GDM1 (cell line): ENCODE measurements at places on chromosomes 1 and 21.

DNA sequence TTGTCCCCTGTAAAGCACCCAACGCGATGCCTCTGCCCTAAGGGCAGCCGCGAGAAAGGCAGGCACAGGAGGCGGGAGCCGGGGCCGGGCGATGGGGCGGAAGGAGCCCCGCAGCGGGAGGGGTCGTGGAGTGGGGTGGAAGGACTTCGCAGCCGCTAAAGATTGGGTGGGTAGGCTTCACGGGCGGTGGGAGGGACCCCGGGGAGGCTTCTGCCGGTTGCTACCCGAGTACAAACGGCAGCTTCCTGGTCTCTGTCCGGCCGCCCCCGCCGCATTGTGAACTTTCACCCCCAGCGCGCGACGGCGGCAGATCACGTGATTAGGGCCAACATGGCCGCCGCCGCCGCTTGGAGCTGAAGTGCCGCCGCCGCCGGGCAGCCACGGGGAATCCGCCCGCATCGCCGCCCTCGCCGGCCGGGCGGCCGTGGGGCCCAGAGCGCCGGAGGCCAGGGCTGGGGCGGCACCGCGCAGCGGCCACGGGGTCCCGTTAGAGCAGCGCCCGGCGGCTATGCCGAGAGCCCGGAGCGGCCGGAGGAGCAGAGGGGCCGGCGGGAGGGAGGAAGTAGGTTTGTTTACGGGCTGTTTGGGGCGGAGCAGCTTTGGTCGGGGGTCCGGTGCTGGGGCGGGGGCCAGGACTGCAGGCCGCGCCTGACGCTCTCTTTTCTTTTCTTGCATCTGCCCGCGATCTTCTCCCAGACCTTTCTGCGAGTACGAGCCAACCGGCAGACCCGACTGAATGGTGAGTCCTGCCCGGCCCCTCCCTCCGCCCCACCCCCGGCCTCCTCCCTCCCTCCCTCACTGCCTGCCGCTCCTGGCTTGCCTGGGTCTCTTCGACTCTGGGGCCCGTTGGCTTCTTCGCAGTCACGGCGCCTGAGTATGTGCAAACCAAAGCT is 42.4 kb downstream of the TMEM53 start:
- DNase-seq, result no peak

DNA sequence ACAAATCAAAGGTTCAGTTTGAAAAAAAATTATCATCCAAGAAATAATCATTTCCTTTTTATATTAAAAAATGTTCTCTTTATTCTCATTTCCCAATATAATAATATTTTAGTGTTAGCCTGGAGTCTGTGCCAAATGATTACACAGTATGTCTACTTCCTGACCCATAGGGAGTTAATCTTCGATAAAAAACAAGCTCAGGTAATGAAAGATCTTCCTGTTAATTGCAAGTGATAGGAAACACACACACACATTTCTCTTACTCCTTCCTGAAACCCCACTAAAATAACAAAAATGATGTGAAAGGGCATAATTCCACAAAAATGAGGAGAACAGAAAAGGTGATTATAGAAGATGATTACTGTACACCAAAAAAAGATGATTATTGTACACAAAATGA is 123.5 kb upstream of the CXADR start:
- DNase-seq, result no peak

GRCh38 chr21:45027241-45028196 is 46.9 kb upstream of the ADARB1 start:
- DNase-seq, result no peak

GRCh38 chr1:78559680-78560079 is 60.6 kb upstream of the IFI44L start:
- DNase-seq, result no peak

DNA sequence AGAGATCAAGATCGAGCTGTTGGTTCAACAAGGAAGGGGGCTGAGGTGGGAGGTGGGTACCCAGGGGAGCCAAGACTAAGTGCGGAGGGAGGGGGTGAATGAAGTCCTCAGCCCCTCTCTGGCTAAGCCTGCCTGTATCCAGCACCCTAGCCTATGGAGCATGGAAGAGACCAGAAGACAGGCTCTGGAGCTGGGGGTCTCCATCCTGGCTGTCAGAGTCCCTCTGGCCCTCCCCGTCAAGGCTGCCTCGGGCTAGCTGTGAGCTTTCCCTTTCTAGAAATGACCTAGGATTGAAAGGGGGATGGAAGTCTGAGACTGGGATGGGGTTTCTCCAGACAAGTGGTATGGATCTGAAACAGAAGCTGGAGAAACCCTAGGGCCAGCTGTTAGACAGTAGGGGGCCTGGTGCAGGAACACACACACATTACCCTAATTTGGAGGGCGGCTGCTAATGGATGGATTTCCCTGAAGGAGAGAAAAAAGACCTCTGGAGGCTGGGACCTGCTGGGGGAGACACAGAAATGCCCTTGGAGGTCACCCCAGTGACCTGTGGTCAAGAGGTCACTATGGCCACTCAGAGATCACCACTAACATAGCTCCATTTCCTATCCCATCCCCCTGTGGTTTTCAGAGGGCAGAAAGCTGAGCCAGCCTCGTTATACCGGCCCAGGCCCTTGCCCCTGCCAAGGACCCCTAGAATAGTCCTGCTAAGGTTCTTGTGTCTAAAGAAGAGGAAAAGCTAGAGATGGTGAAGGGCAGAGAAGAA is 107.8 kb downstream of the TMEM53 start:
- DNase-seq, result no peak

DNA sequence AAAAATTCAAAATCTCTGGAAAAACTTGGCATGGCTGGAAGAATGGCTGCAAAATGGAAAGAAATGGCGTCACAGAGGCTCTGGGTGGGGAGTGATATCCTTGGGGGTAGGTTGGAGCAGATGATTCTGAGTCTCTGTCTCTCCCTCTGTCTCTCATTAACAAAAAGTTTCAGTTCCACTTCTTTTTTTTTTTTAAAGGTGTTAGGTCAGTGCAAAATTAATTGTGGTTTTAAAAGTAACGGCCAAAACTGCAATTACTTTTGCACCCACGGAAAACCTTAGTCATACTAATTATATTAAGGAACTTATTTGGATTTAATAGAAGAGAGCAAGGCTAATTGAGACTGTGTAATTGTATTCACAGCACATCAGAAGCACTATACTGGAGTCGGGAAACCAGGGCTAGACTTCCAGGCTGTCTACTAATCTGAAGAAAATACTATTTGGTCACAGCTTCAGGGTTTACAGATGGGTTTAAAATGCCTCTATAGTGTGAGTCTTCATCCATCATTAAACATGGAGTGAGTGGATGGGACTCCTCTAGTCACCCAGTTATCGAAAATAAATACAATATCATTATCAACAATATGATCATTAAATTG is 289.1 kb upstream of the PLD5 start:
- no peak for DNase-seq

GRCh38 chr1:15851210-15852035 is 3.9 kb downstream of the SPEN start:
- DNase-seq, result no peak

GRCh38 chr21:35818597-35818996 is 241.7 kb downstream of the SETD4 start:
- DNase-seq, result no peak

DNA sequence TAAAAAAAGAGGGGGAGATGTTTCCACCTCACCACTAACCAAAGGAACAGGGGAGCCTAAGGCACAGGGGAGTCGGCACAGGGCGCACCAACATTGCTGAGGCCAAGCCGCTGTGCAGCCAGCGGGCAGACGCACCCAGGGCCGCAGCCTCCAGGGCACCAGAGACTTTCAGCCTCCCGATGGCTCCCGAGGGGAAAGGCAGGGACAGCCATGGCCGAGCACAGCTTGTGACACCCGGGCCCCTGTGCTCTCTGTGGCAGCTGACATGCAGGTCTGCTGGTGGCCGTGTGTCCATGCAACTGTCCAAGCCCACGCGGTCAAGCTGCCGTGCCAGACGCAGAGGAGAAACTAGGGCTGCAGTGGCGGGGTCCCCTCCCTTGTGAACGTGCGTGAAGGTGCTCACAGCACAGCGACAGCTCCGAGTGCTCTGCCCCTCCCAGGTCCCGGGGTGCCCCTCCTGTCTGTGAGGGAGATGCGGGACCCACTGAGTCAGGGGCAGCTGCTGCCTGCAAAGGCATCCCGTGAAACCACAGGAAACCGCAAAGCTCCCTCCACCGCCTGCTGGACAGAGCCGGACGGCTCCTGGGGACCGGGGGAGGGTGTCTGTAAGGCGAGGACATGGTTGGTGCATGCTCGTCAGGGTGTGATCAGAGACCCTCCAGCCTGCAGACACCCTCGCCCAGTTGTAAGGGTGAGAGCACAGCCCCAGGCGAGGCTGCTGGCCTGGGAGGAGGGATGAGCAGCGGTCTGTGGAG is 2.5 kb downstream of the KRTAP10-11 start:
- DNase-seq, result no peak

GRCh38 chr1:17648457-17649145 is 106.5 kb upstream of the ACTL8 start:
- DNase-seq, result no peak
